Activated T-helper 2 cell treated with anti-CD3 and anti-CD28 coated beads, Interferon-gamma antibody, Interleukin-2, Interleukin-4, amounts not matched to agents 10 μg/mL and 5 μg/mL and 100 μg/mL, durations not matched to agents 14 hours and 24 hours and 36 hours (primary cell): ENCODE measurements at places on chromosomes 12 and 14.

- no peak for DNase-seq
- H3K4me3 ChIP-seq = no peak overlapping the region
- H3K27me3 ChIP-seq = peaks cover 37% of the 10 kb centered on the region
- H3K27ac ChIP-seq = no peak overlapping the region
- H3K4me1 ChIP-seq = no peaks in the 10 kb centered on the region
- H3K36me3 ChIP-seq = no peaks in the 10 kb centered on the region
These were observed 43.3 kb downstream of the NCKAP5L start for GRCh38 chr12:49784756-49785409.

GRCh38 chr14:81313775-81314429 lies 86.2 kb downstream of the STON2 start:
- no peaks in the 10 kb centered on the region for H3K36me3 ChIP-seq
- no peak overlapping the region for H3K27ac ChIP-seq
- no peaks in the 10 kb centered on the region for H3K4me1 ChIP-seq
- DNase-seq = no peak

GRCh38 chr14:20774258-20774824 lies 6.1 kb downstream of the EDDM3B start:
- peaks cover 17% of the 10 kb centered on the region for H3K27me3 ChIP-seq
- no peaks in the 10 kb centered on the region for H3K4me1 ChIP-seq
- no peaks in the 10 kb centered on the region for H3K36me3 ChIP-seq
- no peak for DNase-seq
- no peak overlapping the region for H3K27ac ChIP-seq

GRCh38 chr14:73249564-73250316 lies 12.4 kb downstream of the PAPLN start:
- peaks cover 16% of the 10 kb centered on the region for H3K27me3 ChIP-seq
- no peaks in the 10 kb centered on the region for H3K36me3 ChIP-seq
- no peak overlapping the region for H3K4me3 ChIP-seq

DNA sequence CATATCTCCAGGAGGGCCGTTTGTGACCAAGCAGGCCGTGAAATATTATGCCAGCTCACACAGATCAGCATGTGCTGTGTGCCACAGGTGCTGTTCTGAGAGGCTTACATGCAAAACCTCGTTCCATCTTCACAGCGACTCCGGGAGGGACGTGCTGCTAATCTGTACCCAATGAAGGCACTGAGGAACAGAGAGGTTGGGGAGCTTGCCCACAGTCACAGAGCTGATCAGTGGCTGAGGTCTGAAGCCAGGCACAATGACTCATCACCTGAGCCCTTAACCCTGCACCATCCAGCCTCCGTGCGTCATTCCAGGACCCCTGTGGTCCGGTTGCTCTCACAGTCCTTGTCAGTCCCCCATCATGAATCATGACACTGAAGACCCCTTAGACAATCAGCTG lies 66.7 kb downstream of the SLC6A12 start:
- H3K4me1 ChIP-seq = peaks cover 2% of the 10 kb centered on the region
- DNase-seq = no peak
- H3K4me3 ChIP-seq = no peak overlapping the region
- no peak overlapping the region for H3K27ac ChIP-seq
- H3K36me3 ChIP-seq = no peaks in the 10 kb centered on the region
- peaks cover 2% of the 10 kb centered on the region for H3K27me3 ChIP-seq

DNA sequence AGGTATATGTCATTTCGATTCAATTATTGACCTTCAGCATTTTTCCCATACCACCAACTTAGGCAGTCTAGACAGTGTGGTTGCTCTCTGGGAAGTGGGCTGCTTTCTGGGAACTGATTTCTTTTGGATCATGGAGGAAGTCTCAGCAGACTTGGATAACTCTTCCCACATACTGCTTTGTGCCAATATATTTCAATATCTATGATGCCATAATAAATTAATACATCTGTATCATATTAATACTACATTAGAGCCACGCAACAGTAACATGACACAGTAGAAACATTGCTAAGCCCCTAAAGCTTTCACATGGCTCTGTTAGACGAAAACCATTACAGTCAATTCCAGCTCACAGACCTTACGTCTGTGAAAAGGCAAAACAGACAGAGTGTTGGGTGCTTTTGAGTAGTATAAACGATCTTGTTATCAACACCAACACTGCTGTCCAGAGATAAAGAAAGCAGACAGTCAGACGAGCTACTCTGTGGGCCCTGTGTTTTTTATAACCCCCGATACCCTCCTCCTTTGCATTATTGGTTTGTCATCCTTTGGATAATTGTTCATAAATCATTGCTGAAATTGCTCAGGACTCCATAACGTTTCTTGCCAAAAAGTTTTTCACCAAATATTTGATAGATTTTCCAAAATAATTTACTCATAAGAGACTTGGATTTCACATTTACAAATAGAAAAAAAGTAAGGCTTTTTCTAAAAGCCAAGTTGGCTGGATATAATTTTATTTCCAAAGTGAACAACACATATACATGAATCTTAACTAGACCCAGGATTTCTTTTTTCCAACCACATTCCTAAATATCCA lies 439.7 kb downstream of the ADAMTS20 start:
- no peaks in the 10 kb centered on the region for H3K36me3 ChIP-seq
- no peaks in the 10 kb centered on the region for H3K4me1 ChIP-seq
- H3K27me3 ChIP-seq = no peaks in the 10 kb centered on the region
- no peak overlapping the region for H3K4me3 ChIP-seq
- no peak for DNase-seq

GRCh38 chr12:19183121-19183838 lies 53.7 kb downstream of the PLEKHA5 start:
- H3K4me3 ChIP-seq = no peak overlapping the region
- no peaks in the 10 kb centered on the region for H3K4me1 ChIP-seq
- peaks cover 2% of the 10 kb centered on the region for H3K27me3 ChIP-seq
- DNase-seq = no peak
- H3K27ac ChIP-seq = no peak overlapping the region
- no peaks in the 10 kb centered on the region for H3K36me3 ChIP-seq

DNA sequence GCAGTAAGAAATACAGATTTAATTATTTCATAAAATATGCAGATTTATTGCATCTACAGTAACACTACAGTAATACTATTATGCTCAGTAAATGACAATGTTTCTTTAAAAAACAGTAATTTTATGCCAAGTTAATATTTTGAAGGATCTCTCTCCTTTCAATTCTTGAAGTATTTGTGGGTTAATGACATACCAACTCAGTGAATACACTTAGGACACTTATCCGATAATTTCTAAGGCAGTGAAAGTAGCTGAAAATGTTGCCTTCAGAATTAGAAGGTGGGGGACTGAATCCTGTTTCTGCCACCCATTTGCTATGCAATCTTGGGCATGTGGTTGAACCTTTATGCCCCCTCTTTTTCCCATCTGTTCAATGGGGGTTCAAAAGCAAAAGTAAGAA lies 24.8 kb upstream of the IFNG-AS1 start:
- no peak overlapping the region for H3K27ac ChIP-seq
- H3K4me1 ChIP-seq = no peaks in the 10 kb centered on the region
- no peak for DNase-seq
- H3K27me3 ChIP-seq = peaks cover 11% of the 10 kb centered on the region
- no peaks in the 10 kb centered on the region for H3K36me3 ChIP-seq

DNA sequence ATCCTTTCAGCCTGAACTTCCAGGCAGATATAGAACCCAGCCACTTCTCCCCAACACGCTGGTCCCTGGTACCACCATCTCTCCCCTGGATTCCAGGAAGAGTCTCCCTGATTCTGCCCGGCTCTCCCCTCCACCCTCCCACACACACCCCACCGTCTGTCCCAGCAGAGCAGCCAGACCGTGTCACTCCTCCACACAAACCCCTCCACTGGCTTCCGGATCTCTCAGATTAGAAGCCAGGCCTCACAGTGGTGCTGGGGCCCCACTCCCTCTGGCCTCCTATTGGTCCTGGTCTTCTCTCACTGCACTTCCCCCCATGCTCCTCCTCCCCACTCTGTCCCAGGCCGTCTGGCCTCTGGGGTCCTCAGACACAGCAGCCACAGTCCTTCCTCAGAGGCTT lies 52.4 kb upstream of the CDKN3 start:
- DNase-seq = no peak
- H3K27ac ChIP-seq = no peak overlapping the region
- no peaks in the 10 kb centered on the region for H3K4me1 ChIP-seq
- peaks cover 12% of the 10 kb centered on the region for H3K27me3 ChIP-seq
- no peaks in the 10 kb centered on the region for H3K36me3 ChIP-seq

DNA sequence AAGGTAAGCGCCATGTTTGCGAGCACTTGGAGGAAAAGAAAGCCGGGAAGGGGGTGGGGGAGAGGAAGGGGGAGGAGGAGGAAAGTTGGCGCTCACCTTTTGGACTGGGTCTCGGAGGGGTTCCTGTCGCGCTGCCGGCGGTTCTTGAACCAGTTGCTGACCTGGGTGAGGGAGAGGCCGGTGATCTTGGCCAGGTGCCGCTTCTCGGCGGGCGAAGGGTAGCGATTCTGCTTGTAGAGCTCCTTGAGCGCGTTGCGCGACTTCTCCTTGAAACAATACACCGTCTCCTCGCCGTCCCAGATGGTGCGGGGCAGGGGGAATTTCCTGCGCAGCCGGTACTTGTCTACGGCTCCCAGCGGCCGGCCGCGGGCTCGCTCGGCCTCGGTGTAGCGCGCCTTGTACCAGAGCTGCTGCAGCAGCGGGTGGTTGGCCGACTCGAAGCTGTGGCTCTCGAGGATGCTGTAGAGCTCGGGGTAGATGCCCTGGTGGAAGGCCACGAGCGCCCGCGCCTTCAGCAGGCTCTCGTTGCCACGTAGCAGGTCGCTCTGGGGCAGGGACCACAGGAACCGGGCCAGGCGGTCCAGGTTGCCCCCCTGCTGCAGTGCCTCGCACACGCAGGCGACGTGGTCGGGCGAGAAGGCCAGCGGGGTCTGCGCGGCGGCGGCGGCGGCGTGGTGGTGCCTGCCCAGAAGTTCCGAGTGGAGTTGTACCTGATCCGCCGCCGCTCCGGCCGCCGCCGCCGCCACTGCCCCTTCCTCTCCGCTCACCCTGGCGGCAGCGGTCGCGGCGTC lies 840 bp downstream of the SIX4 start:
- H3K4me3 ChIP-seq = peak overlapping the region; percentile 83
- no peak overlapping the region for H3K27ac ChIP-seq
- peaks cover 71% of the 10 kb centered on the region for H3K27me3 ChIP-seq

DNA sequence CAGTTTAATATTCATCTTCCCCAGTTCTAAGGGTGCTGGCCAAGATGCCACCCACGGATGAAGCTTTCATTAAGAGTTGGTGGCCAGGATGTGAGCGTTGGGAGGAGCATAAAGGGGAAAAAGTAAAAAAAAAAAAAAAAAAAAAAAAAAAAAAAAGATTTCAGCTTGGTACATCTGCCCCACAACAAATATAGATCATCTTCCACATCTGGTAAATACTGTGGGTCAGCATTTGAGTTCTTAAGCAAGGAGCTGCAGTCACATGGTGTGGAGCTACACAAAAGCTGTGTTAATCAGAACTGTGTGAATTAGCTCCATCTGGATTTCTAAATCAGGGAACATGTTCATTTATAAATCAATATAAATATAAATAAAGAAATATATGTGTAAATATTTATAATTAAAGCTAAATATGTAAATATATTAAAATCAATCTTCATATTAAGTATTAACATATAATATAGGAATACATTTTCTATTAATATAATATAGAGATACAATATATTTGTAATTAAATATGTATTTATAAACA lies 262.3 kb downstream of the NUAK1 start:
- no peaks in the 10 kb centered on the region for H3K4me1 ChIP-seq
- no peaks in the 10 kb centered on the region for H3K36me3 ChIP-seq
- no peak for DNase-seq

DNA sequence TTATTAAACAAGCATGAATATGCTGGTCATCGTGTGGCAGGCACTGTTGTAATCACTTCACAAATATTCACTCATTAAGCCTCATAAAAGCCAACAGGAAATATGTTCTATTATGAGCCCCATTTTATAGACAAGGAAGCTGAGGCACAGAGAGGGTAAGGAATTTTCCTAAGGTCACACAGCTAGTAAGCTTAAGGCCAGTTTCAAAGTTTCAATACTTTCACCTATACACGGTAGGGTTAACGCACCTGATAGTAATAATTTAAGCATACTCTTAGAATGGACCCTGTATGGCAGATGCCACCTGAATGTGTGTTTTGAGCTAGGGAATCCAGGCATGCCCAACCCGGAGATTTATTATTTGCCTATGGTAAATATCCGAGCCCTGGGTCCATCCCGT lies 39.8 kb downstream of the EGLN3 start:
- H3K36me3 ChIP-seq = no peaks in the 10 kb centered on the region
- H3K4me1 ChIP-seq = no peaks in the 10 kb centered on the region
- peaks cover 14% of the 10 kb centered on the region for H3K27me3 ChIP-seq
- no peak for DNase-seq
- no peak overlapping the region for H3K27ac ChIP-seq

DNA sequence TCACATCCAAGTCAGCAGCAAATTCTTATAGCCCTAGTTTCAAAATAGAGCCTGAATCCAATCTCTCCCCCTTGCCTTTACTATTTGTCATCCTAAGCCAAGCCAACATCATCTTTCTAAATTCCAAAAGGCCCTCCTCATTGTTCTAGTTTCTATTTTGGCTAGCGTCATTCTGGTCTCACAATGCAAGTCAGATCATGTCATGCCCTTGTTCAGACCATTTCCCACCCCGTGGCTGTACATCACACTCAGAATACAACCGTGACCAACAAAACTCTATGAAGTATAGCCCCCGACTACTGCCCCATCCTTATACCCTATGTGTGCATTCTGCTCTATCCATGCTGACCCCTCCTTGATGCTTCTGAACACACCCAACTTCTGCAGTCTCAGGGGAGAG lies 12.3 kb upstream of the GNG2 start:
- peaks cover 68% of the 10 kb centered on the region for H3K4me1 ChIP-seq
- peak overlapping the region; percentile 96 for H3K27ac ChIP-seq
- H3K4me3 ChIP-seq = peak overlapping the region; percentile 55
- H3K27me3 ChIP-seq = no peaks in the 10 kb centered on the region

DNA sequence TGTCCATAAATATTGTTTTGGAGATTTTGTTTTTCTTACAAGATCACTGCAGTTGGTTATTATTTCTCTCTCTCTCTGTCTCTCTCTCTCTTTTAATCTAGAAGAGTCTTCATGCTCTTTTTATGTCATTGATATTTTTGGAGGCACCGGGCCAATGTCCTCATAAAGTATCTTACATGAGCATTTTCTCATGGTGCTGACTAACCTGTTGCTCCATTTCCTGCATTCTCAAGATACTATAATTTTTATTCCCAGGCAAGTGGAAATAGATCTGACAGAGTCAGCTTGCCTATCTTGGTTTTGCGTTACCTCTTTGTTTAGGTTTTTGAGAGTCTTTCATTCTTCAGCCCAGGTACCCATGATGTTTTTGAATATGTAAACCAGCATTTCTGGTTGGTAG lies 938.8 kb upstream of the FBXO33 start:
- no peaks in the 10 kb centered on the region for H3K36me3 ChIP-seq
- H3K27me3 ChIP-seq = no peaks in the 10 kb centered on the region
- no peak for DNase-seq
- no peaks in the 10 kb centered on the region for H3K4me1 ChIP-seq
